ENCODE measurements at places on chromosomes 2 and 18. TPM values are rescaled to one million over a fixed set of nuclear protein-coding genes. Genes with fewer than 3 reads are reported as not detected.

GRCh38 chr2:185695711-185696235 is 42.8 kb upstream of the FSIP2 start:
- no peak overlapping the region for H3K27ac ChIP-seq
- no peak for DNase-seq
- no peaks in the 10 kb centered on the region for H3K4me1 ChIP-seq
- no peak overlapping the region for H3K4me3 ChIP-seq

- 0 out of 2 replicates have a peak, but pooled peaks cover 5% of the 10 kb centered on the region for H3K27me3 ChIP-seq
- no peaks in the 10 kb centered on the region for H3K36me3 ChIP-seq
Measured at GRCh38 chr2:196171248-196171871, at the start of gene STK17B. Gene STK17B, minus strand, starts transcription at chr2:196171578. Its CDS starts 8,195 bp downstream, at chr2:196163383.

CHAC2 gene
- 8.4 TPM for total RNA-seq

GRCh38 chr2:95016616-95017015 is 8.9 kb upstream of the MAL start:
- H3K36me3 ChIP-seq: no peaks in the 10 kb centered on the region
- no peaks in the 10 kb centered on the region for H3K27me3 ChIP-seq
- H3K4me1 ChIP-seq: no peaks in the 10 kb centered on the region
- H3K27ac ChIP-seq: no peak overlapping the region
- DNase-seq: no peak

- no peak for DNase-seq
- no peak overlapping the region for H3K27ac ChIP-seq
- H3K36me3 ChIP-seq: no peaks in the 10 kb centered on the region
- H3K27me3 ChIP-seq: no peaks in the 10 kb centered on the region
- no peak overlapping the region for H3K4me3 ChIP-seq
Measured at GRCh38 chr2:5242751-5243150, 449.4 kb upstream of the SOX11 start.

GRCh38 chr2:173652767-173653431 is 298.2 kb downstream of the CDCA7 start:
- peak overlapping the region; percentile 61 for H3K27ac ChIP-seq
- H3K27me3 ChIP-seq: no peaks in the 10 kb centered on the region
- H3K4me3 ChIP-seq: peak overlapping the region; percentile 31
- H3K4me1 ChIP-seq: peaks cover 37% of the 10 kb centered on the region
- no peaks in the 10 kb centered on the region for H3K36me3 ChIP-seq

- H3K4me1 ChIP-seq: no peaks in the 10 kb centered on the region
- H3K36me3 ChIP-seq: no peaks in the 10 kb centered on the region
- no peak overlapping the region for H3K27ac ChIP-seq
- no peak for DNase-seq
Measured at GRCh38 chr2:182868054-182868796, 1.8 kb upstream of the FRZB start.

GRCh38 chr2:128494307-128494639 is 175.6 kb upstream of the HS6ST1 start:
- H3K4me3 ChIP-seq: no peak overlapping the region
- no peaks in the 10 kb centered on the region for H3K4me1 ChIP-seq
- H3K27me3 ChIP-seq: 0 out of 2 replicates have a peak, but pooled peaks cover 3% of the 10 kb centered on the region
- DNase-seq: no peak

PAX8 gene
- 4.4 TPM for total RNA-seq

CNGA3 gene
- not detected for total RNA-seq

ALLC gene
- not detected for total RNA-seq

GRCh38 chr2:131126436-131126835 is 21.3 kb downstream of the PLEKHB2 start:
- no peak overlapping the region for H3K4me3 ChIP-seq
- DNase-seq: no peak
- H3K27me3 ChIP-seq: no peaks in the 10 kb centered on the region
- no peaks in the 10 kb centered on the region for H3K4me1 ChIP-seq
- H3K36me3 ChIP-seq: peaks cover 52% of the 10 kb centered on the region

GRCh38 chr18:78799382-78800089 is 180.1 kb upstream of the SALL3 start:
- DNase-seq: no peak
- peaks cover 6% of the 10 kb centered on the region for H3K27me3 ChIP-seq
- H3K36me3 ChIP-seq: no peaks in the 10 kb centered on the region
- no peak overlapping the region for H3K27ac ChIP-seq
- no peaks in the 10 kb centered on the region for H3K4me1 ChIP-seq

LIMS3 gene
- 1.1 TPM for total RNA-seq

DNA sequence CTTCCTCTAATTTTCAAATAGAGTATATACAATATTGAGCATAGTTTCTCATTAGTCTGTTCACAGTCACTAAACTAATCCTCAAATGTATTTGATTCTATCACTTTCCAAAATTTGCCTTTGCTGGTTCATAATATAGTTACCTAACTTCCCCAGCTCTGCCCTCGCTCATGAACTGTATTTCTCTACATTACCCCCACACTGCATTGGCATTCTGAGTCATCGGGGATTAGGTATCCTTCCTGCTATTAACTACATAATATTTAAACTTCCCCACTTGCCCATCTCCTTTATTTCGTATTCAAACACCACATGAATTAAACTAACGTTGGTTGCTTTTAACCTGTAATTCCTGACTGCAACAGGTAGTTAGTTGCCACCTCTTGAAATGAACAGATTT is 14.8 kb upstream of the CLASP1 start:
- no peaks in the 10 kb centered on the region for H3K36me3 ChIP-seq
- no peak overlapping the region for H3K27ac ChIP-seq
- DNase-seq: no peak
- no peak overlapping the region for H3K4me3 ChIP-seq

DNA sequence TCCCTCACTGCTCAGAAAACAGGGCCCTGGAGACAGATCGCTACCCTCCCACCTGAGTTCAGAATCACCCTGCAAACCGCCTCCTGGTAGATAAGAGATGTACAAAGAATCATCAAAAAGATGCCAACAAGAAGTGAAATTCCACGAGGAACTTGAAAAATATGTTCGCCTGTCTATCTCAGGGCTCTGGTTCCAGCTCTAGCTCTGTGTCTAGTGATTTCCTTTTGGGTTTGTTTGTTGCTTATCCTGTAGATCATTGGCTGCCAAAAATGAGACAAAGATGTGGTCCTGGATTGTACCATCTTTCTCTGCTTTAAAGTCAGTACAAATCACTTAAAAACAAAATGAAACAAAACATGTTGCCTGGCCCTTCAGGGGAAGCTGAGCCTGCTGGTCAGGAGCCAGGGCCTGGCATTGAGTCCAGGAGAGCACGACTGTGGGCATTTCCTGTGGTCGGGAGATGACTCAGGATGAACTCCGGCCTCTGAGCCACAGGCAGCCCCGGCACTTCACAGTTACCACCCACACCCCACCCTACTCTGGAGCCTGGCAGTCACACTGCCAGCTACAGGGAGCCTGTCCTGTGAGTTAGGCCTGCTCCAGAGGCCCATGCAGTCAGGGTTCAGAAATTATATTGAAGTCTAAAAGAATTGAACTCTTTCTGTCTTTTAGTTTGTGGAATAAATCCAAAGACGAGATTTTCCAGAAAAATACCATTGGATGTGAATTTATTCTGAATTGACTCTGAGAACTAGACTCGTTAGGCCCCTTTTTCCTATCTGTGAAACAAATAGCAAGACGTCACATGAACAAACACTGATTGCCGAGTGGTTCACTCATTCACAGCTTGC is 8.0 kb upstream of the ITGB6 start:
- no peak overlapping the region for H3K4me3 ChIP-seq
- H3K4me1 ChIP-seq: peaks cover 62% of the 10 kb centered on the region
- no peaks in the 10 kb centered on the region for H3K27me3 ChIP-seq
- H3K36me3 ChIP-seq: no peaks in the 10 kb centered on the region

DNA sequence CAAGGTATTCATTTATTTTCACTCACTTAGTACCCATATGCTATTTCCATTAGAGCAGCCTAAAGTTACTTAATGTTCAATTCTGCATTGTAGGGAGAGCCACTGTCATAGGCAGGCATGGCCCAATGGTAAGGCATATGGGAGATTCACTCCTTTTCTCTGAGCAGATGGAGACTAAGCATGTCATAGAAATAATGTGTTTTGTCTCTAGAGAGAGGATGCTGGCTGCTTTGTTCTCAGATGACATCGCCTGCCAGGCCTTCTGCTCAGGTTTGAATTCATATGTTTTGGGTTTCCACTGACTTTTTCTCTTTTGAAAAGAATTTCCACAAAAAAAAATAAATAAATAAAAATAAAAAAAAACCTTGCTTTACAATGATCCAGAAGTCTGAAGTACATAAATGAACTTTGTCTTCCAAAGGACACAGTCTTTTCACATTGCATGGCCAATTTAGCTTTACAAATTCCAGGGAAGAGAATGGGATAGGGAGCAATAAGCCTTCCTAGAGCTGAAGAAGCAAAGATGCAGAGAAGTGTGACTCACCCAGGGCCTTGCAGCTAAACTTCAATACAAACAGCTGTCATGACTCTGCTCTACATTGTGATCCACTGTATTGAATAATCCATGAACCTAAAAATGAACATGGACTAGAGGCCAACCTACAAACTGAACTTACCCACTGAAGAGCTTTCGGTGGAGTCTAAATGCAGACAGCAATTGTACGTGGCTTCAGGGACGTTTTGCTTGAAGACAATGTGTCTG is 422.5 kb downstream of the CMPK2 start:
- no peak overlapping the region for H3K4me3 ChIP-seq
- DNase-seq: no peak
- no peaks in the 10 kb centered on the region for H3K4me1 ChIP-seq
- no peaks in the 10 kb centered on the region for H3K27me3 ChIP-seq
- no peak overlapping the region for H3K27ac ChIP-seq

DNA sequence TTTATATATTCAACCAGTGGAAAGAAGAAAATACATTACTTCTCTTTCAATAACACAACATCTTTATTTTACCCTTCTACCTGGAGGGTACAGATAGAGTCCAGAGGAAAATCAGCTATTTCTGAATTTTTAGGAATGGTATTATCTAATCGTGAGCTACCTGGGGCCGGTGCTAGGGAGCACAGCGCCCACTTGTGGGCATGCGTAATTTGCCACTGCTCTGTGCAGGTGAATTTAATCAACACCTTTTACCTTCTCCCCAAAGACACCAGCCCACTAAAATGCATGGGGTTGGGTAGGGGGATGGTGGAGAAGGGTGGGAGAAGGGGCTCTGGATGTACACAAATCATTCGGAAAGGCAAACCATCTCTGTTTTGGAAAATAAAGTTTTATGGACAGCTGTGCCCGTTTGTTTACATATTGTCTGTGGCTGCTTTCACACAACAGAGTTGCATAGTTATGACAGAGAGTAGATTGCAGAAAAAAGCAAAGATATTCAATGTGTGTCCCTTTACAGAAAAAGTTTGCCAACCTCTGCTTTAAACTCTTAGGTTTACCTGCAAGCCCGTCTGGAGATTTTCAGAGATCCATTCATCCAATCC is 51.5 kb upstream of the DCC start:
- no peaks in the 10 kb centered on the region for H3K36me3 ChIP-seq
- no peaks in the 10 kb centered on the region for H3K4me1 ChIP-seq
- no peak overlapping the region for H3K4me3 ChIP-seq

DNA sequence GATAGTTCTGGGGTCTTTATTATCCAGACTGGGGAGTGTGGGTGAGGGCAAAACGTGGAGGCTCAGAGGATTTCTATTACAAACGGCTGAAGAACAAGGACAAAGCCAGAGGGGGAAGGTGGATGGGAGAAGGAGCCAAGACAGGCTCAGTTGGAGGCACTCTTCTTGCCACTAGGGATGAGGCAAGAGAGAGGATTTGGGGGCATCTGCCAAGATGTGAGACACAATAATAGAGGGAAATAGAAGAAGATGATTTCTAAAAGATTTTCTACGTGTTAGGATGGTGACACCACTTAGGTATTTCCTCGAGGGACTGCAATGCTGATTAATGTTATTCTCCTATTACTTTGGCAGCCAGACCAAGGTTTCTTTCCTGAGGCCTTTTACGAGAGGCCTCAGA is 71.8 kb downstream of the APOB start:
- DNase-seq: no peak
- H3K4me1 ChIP-seq: no peaks in the 10 kb centered on the region
- H3K27me3 ChIP-seq: peaks cover 18% of the 10 kb centered on the region
- no peak overlapping the region for H3K27ac ChIP-seq
- no peaks in the 10 kb centered on the region for H3K36me3 ChIP-seq

PJVK gene
- total RNA-seq: 2.6 TPM

GRCh38 chr2:26649322-26649721 is 8.2 kb upstream of the CIB4 start:
- H3K27me3 ChIP-seq: peaks cover 24% of the 10 kb centered on the region
- no peak overlapping the region for H3K4me3 ChIP-seq
- no peaks in the 10 kb centered on the region for H3K36me3 ChIP-seq
- H3K27ac ChIP-seq: no peak overlapping the region

DNA sequence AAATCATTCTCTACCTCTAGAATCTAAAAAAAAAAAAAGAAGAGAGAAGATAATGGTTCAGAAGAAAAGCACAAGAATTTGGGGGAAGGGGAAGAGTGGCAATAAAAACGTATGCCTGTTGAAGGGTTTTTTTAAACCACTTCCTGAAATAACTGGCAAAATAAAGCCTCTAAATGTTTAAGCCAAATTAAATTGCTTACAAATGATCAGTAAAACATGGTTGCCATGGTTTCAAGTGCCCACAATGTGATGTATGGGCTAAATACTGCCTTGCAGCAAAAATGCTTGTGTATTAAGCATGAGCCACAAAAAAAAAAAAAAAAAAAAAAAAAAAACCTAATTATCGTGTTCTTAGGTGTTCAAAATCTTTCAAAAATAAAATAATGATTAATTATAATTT is 60.8 kb downstream of the RBM43 start:
- H3K36me3 ChIP-seq: no peaks in the 10 kb centered on the region
- H3K27ac ChIP-seq: no peak overlapping the region
- no peak overlapping the region for H3K4me3 ChIP-seq
- no peak for DNase-seq
- H3K27me3 ChIP-seq: no peaks in the 10 kb centered on the region
- no peaks in the 10 kb centered on the region for H3K4me1 ChIP-seq

- no peaks in the 10 kb centered on the region for H3K36me3 ChIP-seq
- peaks cover 3% of the 10 kb centered on the region for H3K4me1 ChIP-seq
- 0 out of 2 replicates have a peak, but pooled peaks cover 4% of the 10 kb centered on the region for H3K27me3 ChIP-seq
- no peak for DNase-seq
Measured at GRCh38 chr2:95047629-95048510, 22.4 kb downstream of the MAL start.

GRCh38 chr2:27681841-27682240 is 18.2 kb downstream of the SLC4A1AP start:
- no peak for DNase-seq
- peaks cover 35% of the 10 kb centered on the region for H3K4me1 ChIP-seq
- H3K36me3 ChIP-seq: peaks cover 14% of the 10 kb centered on the region
- peak overlapping the region; percentile 40 for H3K4me3 ChIP-seq
- no peaks in the 10 kb centered on the region for H3K27me3 ChIP-seq

GLI2 gene
- total RNA-seq: 3.4 TPM
